CD4-positive, alpha-beta T cell (primary cell): ENCODE measurements at places on chromosomes 2 and 18. TPM values are rescaled to one million over a fixed set of nuclear protein-coding genes. Genes with fewer than 3 reads are reported as not detected.
A peak's percentile ranks its signal among the peaks of the same experiment; 100 is the strongest.

Gene RAD51AP2
- not detected for total RNA-seq

DNA sequence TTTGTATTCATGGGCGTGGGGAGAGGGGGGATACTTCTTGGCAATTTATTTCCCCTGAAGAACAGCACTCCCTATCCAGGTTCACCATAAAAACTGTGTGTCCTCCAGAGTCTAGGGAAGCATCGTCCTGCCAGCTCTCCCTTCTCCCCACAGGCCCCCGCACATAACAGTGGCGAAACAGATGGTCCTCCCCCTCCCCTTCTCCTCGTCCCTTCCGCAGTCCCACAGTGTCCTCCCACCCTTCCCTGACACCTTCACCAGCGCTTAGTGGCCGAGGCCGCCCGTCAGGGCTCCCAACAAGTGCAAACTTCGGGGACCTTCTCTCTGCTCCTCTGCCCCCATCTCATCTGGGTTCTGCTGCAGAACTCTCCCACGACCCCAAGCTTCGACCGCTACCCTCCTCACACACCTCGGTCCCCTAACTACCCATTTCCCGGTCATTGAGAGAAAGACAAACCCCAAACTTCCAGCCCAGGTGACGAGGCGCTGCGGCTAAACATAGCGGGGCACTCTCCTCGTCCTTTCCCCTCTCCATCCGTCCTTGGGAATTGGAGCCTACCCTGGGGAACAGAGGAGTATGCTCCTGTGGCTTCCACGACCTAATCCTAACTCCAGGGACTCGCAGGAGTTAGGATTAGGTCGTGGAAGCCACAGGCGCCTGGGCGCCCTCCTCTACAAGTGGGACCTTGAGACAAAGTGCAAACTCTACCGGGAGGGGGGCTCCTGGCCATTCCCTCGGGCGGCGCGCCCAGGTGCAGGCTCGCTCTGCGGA, 971 bp downstream of the ZNF385B start:
- no peaks in the 10 kb centered on the region for H3K36me3 ChIP-seq
- DNase-seq: no peak
- no peak overlapping the region for H3K27ac ChIP-seq
- H3K27me3 ChIP-seq: peaks cover 34% of the 10 kb centered on the region
- no peak overlapping the region for H3K4me3 ChIP-seq
- H3K4me1 ChIP-seq: peaks cover 4% of the 10 kb centered on the region

Gene TUBA3D
- total RNA-seq: not detected

Gene SERPINB10
- total RNA-seq: not detected

Gene PAIP2B
- 2.5 TPM for total RNA-seq

Gene SH3RF3
- 5.9 TPM for total RNA-seq

GRCh38 chr2:45412754-45413379, 198.2 kb downstream of the SRBD1 start:
- H3K36me3 ChIP-seq: peaks cover 13% of the 10 kb centered on the region
- no peaks in the 10 kb centered on the region for H3K4me1 ChIP-seq
- H3K27ac ChIP-seq: no peak overlapping the region
- H3K4me3 ChIP-seq: no peak overlapping the region
- DNase-seq: no peak
- H3K27me3 ChIP-seq: no peaks in the 10 kb centered on the region

Gene CYP27C1
- total RNA-seq: not detected

GRCh38 chr18:10936176-10937053, 213.0 kb downstream of the PIEZO2 start:
- H3K27ac ChIP-seq: no peak overlapping the region
- H3K36me3 ChIP-seq: no peaks in the 10 kb centered on the region
- no peaks in the 10 kb centered on the region for H3K4me1 ChIP-seq
- H3K27me3 ChIP-seq: no peaks in the 10 kb centered on the region
- H3K4me3 ChIP-seq: no peak overlapping the region
- DNase-seq: no peak

- peaks cover 30% of the 10 kb centered on the region for H3K4me1 ChIP-seq
- H3K36me3 ChIP-seq: peaks cover 37% of the 10 kb centered on the region
- H3K27me3 ChIP-seq: no peaks in the 10 kb centered on the region
- peak; percentile 82 for DNase-seq
- H3K4me3 ChIP-seq: peak overlapping the region; percentile 87
- peak overlapping the region; percentile 96 for H3K27ac ChIP-seq
Observed at GRCh38 chr2:136116151-136116812, 1.7 kb downstream of the CXCR4 start.

- no peak overlapping the region for H3K27ac ChIP-seq
- H3K4me1 ChIP-seq: peaks cover 16% of the 10 kb centered on the region
- no peak overlapping the region for H3K4me3 ChIP-seq
- DNase-seq: no peak
- no peaks in the 10 kb centered on the region for H3K36me3 ChIP-seq
Observed at GRCh38 chr2:8431446-8432125, 250.3 kb upstream of the ID2 start.

- H3K36me3 ChIP-seq: no peaks in the 10 kb centered on the region
- no peak overlapping the region for H3K27ac ChIP-seq
- H3K4me3 ChIP-seq: no peak overlapping the region
- no peaks in the 10 kb centered on the region for H3K4me1 ChIP-seq
- no peak for DNase-seq
Observed at GRCh38 chr2:199895406-199895805, 15.7 kb upstream of the C2orf69 start.

- no peaks in the 10 kb centered on the region for H3K27me3 ChIP-seq
- H3K27ac ChIP-seq: no peak overlapping the region
- no peaks in the 10 kb centered on the region for H3K4me1 ChIP-seq
Observed at GRCh38 chr2:72041638-72042111, 106.0 kb downstream of the CYP26B1 start.

GRCh38 chr2:156189584-156189983, 142.9 kb downstream of the NR4A2 start:
- no peak for DNase-seq
- no peak overlapping the region for H3K4me3 ChIP-seq
- H3K27me3 ChIP-seq: no peaks in the 10 kb centered on the region
- no peaks in the 10 kb centered on the region for H3K36me3 ChIP-seq
- no peaks in the 10 kb centered on the region for H3K4me1 ChIP-seq
- no peak overlapping the region for H3K27ac ChIP-seq

Gene CHRND
- not detected for total RNA-seq

DNA sequence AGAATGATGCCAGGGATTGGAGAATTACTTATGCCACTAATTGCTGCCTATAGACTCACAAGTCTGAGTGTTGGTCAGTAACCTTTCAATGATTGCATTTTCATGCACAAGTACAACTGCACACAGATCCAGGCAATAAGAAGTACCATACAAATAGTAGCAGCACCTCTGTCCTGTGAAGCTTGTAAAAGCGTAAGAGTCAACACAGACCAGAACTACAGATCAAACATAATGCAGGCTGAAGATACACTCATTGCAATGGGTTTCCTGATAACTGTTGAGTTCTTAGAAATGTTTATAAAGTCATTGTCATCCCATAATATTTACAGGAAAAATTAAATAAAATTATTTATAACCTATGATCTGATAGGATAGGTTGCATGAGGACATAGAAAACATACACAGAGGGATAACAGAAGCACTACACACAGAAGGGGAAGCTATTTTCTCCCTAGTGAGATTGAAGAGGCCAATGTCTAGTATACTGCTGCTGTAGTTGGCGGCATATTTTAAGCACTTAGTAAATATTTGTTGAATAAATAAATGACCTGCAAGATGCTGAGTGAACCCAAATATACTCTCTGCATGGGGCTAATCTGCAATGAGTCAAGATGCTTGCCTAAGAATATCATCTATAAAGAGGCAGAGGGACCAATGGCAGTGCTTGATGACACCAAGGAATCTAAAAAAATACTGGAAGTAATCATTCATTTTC, 5.7 kb upstream of the PIK3C3 start:
- no peak for DNase-seq
- no peak overlapping the region for H3K4me3 ChIP-seq
- no peaks in the 10 kb centered on the region for H3K36me3 ChIP-seq
- H3K27me3 ChIP-seq: no peaks in the 10 kb centered on the region
- peaks cover 4% of the 10 kb centered on the region for H3K4me1 ChIP-seq

GRCh38 chr18:8858888-8859511, 153.6 kb downstream of the MTCL1 start:
- no peaks in the 10 kb centered on the region for H3K4me1 ChIP-seq
- H3K4me3 ChIP-seq: no peak overlapping the region
- no peaks in the 10 kb centered on the region for H3K36me3 ChIP-seq
- H3K27me3 ChIP-seq: no peaks in the 10 kb centered on the region

Gene BUB1
- 3.5 TPM for total RNA-seq

GRCh38 chr2:77443076-77443475, 79.1 kb downstream of the LRRTM4 start:
- DNase-seq: no peak
- no peaks in the 10 kb centered on the region for H3K4me1 ChIP-seq
- H3K36me3 ChIP-seq: no peaks in the 10 kb centered on the region
- H3K4me3 ChIP-seq: no peak overlapping the region

DNA sequence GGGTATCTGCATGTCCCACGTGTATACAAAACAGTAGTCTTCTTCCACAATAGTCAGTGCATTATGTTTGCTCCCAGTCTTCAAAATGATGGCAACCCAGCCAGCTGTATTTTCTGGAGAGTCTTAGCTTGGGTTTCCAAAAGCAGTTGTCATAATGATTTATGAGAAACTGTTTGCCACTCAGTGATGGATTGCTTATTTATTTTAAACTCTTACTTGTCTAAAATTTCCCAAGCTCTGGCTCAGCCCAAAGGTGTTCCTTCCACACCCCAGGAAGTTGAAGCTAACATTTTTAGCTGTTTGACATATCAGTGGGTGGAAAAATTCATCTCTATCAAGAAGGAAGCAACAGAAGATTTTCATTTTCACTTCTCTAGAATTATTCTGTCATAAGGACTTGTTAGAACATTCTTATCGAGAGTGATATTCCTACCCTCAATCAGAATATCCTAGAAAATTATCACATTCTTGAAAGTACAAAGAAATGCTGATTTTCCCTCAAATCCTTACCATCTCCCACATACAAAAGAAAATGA, 78.8 kb downstream of the ASAP2 start:
- DNase-seq: no peak
- H3K4me1 ChIP-seq: no peaks in the 10 kb centered on the region
- no peaks in the 10 kb centered on the region for H3K36me3 ChIP-seq

GRCh38 chr18:55319459-55320193, 268.4 kb downstream of the TCF4 start:
- H3K27ac ChIP-seq: no peak overlapping the region
- DNase-seq: no peak
- H3K4me3 ChIP-seq: no peak overlapping the region
- peaks cover 18% of the 10 kb centered on the region for H3K27me3 ChIP-seq
- peaks cover 6% of the 10 kb centered on the region for H3K4me1 ChIP-seq
- H3K36me3 ChIP-seq: no peaks in the 10 kb centered on the region

Gene COLEC11
- 0.47 TPM for total RNA-seq

GRCh38 chr2:3217646-3218045, 160.0 kb downstream of the EIPR1 start:
- no peak overlapping the region for H3K4me3 ChIP-seq
- H3K27ac ChIP-seq: no peak overlapping the region
- H3K36me3 ChIP-seq: peaks cover 3% of the 10 kb centered on the region
- no peak for DNase-seq
- H3K4me1 ChIP-seq: peaks cover 19% of the 10 kb centered on the region
